A673 (cell line): ENCODE measurements at places on chromosomes 11 and 22.
A peak's percentile ranks its signal among the peaks of the same experiment; 100 is the strongest.

DNA sequence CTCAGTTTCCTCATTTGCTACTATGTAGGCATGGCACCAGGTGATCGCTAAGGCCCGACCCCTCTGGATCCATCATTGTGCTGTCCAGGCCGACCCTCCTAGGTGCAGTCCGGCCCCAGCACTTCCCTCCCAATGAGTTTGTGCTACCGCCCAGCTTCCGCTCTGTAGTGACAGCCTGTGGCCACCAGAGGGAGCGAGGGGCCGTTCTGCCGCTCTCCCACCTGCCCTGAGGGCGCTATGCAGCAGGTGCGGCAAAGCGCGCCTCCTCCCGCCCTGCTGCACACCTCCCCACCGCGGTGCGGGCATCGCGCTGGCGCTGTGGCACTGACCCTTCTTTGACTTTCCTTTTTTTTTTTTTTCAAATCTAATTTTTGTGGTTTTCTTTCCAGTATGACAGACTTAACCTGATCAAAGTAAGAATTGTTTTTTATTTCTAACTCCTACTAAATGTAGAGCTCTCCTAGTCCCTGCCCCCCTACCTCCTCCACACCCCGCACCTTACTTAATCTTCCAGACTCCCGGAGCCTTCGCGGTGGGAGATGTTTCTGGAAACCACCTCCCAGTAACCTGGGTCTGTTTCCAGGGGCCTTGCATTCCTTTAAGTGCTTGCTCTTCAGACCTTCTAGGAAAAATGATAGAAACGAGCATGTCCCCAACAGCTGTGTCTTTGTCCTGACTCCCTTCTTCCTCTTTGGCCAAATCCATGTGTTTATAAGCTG, 73.7 kb downstream of the SCN3B start:
- peak; percentile 65 for DNase-seq

GRCh38 chr11:99489581-99489980, 468.8 kb downstream of the CNTN5 start:
- no peak for DNase-seq

GRCh38 chr22:19990609-19991394, 25.8 kb downstream of the ARVCF start:
- peak; percentile 63 for DNase-seq

GRCh38 chr11:64877390-64878222, 815 bp downstream of the EHD1 start:
- DNase-seq: no peak

- DNase-seq: no peak
Measured at GRCh38 chr11:35157814-35158700, 19.1 kb downstream of the CD44 start.

DNA sequence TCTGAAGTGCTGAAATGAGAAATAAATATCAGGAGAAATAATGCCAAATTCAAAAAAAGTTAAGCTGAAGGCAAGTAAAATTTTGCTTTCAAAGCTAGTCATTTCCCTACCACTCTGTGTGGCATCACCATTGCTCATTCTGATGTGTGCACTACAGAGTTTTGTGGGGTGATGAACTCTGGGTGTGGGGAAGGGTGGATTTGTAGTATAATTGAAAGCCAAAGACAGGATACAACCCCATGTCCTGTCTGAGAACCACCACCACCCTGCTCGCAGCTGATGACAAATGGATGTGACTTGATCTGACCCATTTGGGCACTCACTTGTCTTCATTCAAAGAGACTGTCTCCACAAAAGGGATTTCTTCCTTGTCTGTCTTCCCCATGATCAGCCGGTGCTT, 19.3 kb upstream of the TMEM9B start:
- no peak for DNase-seq

DNA sequence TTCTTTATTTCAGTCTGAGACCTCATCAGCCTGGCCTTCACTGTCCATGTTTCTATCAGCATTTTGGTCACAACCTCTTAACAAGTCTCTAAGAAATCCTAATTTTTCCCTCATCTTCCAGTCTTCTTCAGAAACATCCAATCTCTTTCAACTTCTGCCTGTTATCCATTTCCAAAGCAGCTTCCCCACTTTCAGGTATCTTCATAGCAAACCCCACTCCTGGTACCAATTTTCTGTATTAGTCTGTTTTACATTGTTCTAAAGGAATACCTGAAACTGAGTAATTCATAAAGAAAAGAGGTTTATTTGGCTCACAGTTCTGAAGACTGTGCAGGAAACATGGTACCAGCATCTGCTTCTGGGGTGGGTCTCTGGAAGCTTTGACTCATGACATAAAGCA, 8.1 kb upstream of the OR6X1 start:
- DNase-seq: no peak

DNA sequence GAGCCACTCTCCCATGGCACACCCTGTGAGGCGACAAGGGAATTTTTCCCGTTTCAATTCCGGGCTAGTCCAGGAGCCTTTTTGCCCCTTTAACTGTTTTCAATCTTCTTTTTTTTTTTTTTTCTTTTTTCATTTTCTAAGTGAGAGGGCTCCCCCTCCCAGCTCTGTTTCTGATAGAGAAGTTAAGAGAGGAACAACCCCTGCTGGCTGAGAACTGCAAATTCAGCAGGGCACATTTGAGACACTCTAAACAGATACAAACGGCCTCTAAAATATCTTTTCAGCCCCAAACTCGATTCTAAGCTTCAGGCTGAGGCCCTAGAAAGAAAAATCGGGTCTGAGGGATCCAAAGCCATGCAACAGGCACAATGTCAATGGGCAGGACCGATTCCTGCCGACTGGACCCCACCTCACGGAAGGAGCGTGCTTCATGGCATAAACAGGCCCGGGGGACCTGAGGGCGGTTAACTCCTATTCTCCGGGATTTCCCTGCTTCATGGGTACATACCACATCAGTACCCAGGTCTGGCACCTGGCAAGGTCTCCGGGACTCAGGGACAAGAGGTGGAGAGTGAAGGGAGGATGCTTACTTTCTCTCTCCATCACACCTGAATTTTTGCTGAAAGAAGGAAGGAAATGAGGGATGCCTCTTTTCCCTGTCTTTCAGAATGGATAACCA, 627.5 kb downstream of the BUD13 start:
- DNase-seq: no peak

GRCh38 chr11:130715877-130716220, 200.4 kb downstream of the SNX19 start:
- no peak for DNase-seq

DNA sequence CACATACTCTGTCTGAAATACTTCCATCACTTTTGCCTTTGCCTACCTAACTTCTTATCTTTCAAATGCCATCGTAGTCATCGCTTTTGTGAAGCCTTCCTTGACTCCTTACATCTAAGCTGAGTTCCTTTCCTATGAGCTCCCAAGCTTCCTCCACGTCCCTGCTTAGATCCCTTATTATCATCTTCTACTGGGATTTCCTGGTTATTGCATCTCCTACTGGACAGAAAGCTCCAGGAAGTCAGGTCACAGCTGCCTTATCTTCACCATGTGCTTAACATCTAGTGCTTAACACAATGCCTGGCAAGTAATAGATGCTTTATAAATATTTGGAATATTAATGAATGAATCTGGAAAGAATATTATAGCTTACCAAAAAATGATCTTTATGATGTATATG, 5.9 kb downstream of the YPEL4 start:
- no peak for DNase-seq
